ENCODE measurements at places on chromosomes 16 and 17.
A peak's percentile ranks its signal among the peaks of the same experiment; 100 is the strongest.

DNA sequence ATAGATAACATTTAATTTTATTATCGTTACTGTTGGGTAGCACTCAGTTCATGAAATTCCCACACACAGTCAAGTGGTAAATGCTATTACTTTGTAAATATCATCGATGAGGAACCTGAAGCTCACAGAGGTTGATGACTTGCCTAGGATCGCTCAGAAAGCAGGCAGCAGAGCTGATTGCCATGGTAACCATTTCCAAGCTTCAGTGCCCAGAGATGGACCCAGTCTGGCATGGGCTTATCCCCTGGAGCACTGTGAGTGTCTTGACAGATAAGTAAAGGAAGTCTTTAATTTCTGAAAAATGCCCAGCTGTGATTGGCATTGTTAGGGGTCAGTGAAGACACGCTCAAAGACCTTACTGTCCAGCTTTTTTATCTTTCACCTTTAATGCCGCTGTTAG lies 95.0 kb downstream of the PRKCB start:
- DNase-seq: no peak

GRCh38 chr17:40910441-40910841 lies 25.4 kb upstream of the KRT20 start:
- no peak for DNase-seq

DNA sequence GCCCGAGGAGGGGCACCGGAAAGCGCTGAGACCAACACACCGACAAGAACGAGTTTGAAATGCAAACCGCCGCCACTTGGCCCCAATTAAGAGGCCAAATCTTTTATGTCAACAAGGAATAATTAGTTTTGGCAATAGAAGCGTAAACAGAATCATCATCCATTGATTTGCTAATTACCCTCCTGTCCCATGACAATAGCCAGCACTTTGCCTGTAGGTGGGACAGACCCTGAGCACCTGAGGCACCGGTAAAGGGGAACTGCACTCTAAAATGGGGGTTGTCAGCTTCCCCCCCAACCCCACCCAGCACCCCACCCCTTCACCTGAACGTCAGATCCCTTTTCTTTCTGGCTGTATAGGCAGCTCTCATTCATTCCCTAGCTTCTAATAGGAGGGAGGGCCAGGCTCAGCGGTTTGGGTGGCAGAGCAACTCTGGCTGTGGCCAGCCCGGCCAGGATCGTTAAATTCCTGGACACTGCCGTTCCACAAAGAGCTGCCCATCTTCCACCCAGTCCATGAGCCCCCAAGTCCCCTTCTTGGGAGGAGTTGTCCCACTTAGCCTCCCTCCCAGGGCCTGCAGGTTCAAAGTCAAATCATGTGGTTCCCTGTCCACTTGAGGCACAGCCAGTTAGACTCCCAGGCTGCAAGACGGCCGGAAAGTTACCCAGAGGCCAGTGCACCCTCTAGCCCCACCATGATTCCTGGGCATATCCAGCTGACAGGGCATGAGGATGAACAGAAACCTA lies 45.8 kb downstream of the WNT3 start:
- DNase-seq: no peak

- no peak for DNase-seq
Measured at GRCh38 chr17:54982399-54982798, 13.8 kb downstream of the STXBP4 start.

GRCh38 chr17:33342025-33342424 lies 48.9 kb upstream of the ASIC2 start:
- DNase-seq: no peak

GRCh38 chr17:8820311-8821010 lies 21.3 kb upstream of the MFSD6L start:
- no peak for DNase-seq

DNA sequence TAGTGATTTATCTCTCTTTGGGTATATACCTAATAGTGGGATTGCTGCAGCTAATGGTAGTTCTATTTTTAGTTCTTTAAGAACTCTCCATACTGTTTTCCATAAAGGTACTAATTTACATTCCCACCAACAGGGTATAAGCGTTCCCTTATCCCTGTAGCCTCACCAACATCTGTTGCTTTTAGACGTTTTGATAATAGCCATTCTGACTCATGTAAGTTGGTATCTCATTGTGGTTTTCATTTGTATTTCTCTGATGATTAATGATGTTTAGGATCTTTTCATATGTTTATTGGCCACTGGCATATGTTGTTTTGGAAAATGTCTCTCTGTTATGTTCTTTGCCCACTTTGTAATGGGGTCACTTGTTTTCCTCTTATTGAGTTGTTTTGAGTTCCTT lies 88.5 kb upstream of the ZNF267 start:
- no peak for DNase-seq

DNA sequence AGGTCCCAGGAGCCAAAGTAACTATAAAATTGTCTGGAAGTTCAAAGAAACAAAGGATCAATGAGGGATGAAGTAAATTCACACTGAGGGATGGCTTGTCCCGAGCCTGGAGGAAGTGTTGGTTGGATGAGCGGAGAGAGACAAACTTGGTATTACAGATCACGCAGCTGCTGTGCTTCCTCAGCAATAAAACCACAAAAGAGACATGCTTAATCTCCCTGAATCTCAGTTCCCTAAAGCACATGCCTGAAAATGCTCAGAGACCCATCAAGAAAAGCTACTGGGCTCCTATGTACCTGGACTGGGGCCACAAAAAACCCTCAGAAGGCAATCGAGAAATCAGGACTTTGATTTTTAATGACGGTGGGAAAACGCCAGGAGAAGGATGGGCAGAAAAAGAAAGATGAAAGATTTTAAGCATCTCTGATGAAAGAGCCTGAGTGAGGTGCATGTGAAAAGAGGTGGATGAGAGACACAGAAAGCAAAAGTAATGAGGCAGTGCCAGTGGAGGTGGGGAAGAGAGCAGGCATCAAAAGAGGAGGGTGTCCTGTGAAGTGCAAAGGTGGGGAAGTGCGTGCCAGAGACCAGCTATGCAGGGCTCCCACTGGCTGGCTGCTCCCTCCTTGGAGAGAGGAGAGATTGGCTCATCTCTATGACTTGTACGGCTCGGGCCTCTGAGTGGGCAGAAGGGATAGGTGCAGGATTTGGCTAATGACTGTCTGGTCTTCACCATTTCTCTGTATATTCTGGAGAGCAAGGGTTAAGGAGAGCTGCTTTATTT lies 143.7 kb downstream of the ABCC12 start:
- no peak for DNase-seq

DNA sequence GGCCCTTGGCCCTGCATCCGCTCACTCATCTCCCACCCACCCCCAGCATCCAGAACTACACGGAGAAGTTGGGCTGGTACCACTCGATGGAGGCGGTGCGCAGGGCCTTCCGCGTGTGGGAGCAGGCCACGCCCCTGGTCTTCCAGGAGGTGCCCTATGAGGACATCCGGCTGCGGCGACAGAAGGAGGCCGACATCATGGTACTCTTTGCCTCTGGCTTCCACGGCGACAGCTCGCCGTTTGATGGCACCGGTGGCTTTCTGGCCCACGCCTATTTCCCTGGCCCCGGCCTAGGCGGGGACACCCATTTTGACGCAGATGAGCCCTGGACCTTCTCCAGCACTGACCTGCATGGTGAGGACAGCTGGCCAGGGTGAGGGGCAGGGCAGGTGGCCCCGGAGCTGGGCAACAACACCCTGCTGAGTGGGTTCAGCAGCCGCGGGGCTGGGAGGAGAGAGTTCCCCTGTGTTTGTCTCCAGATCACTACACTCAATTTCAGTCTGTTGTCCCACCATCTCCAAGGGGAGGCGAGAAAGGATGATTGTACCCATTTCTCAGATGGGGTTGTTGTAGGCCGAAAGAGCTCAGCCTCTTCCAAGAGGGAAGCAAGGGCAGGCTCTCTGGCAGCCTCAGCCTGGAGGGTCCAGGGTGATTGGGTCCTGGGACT lies 14.4 kb downstream of the MMP15 start:
- no peak for DNase-seq

DNA sequence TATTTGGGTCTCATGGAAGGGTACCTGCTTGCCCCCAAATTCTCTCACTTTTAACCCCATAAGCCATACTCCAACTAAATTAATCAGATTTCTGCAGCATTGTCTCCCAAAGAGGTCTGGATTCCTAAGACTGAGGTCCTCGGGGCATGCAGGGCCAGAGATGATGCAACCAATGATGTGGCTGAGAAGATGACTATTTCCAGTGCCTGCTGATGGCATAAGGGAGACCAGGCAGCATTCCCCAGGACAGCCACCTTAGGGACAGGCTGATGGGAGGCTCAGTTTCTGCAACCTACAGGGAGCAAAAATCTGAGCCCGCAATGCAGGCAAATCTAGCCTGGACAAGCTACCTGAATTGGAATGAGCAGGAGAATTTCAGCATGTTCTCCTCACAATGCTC lies 76.8 kb upstream of the ASIC2 start:
- DNase-seq: no peak

DNA sequence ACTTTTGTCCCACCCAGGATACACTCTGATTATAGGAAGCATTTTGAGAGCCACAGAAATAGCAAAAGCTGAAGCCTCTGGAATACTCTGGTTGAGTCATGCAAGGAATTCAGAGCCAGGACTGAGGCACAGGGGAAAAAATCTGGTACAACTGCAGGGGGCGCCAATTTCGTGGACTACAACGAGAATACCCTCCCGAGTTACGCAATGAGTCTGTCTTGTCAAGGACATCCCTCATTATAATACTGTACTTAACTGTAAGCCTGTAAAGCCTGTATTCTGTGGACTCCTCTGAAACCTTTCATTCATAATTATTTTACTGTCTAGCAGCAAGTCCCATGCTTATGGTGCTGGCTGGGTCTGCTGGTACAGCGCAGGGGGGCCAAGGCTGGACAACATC lies 7.8 kb downstream of the HOXB1 start:
- no peak for DNase-seq

DNA sequence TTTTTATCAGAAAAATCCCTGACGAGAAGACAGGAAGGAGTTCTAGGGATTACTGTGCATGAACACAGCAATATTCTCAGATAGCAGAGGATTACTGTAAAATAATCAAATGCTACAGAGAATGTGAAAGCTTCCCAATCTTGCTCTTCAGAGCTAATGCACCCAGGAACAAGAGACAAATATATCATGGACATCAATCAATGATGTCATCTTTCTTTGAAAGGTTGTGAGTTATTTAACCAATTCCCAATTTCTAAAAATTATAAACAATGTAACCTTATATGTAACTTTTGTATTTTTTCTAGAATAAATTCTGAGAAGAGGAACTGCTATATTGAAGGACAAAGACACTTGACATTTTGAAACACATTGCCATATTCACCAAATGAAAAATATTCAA lies 46.5 kb downstream of the BRD7 start:
- no peak for DNase-seq

GRCh38 chr17:70238646-70239045 lies 69.3 kb downstream of the KCNJ2 start:
- DNase-seq: no peak

GRCh38 chr17:62696726-62697490 lies 69.4 kb downstream of the MRC2 start:
- no peak for DNase-seq

DNA sequence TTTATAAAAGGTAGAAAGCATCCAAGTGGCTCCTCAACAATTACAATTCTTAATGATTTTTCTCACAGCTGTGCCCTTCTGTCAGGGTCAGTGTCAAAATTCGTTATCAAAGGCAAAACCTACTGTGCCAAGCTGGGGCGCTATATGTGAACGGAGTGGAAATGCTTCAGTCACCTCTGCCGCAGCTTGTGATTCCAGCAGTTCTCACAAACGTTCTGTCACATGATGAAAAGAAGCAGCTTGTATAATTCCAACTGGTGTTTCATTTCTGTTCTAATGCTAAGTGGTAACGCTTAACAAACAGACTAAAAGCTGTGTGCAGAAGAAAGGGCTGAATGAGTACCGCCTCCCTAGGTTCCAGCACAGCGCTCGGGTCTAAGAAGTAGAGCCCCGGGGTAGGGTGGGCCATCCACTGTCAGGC lies 14.2 kb downstream of the PLD6 start:
- DNase-seq: no peak

- DNase-seq: no peak
Measured at GRCh38 chr17:57143361-57143760, 58.3 kb downstream of the AKAP1 start.

- DNase-seq: no peak
Measured at GRCh38 chr16:30692396-30693064, 6.4 kb upstream of the SRCAP start.

GRCh38 chr17:17941015-17941414 lies 31.2 kb downstream of the TOM1L2 start:
- DNase-seq: no peak

- DNase-seq: no peak
Measured at GRCh38 chr16:14640538-14640937, 7.8 kb downstream of the BFAR start.

GRCh38 chr16:75044800-75045361 lies 46.1 kb downstream of the ZNRF1 start:
- no peak for DNase-seq

- no peak for DNase-seq
Measured at GRCh38 chr17:35352284-35352683, 21.1 kb downstream of the SLFN11 start.

GRCh38 chr16:11333702-11334101 lies 11.6 kb upstream of the RMI2 start:
- DNase-seq: no peak

- no peak for DNase-seq
Measured at GRCh38 chr16:23384878-23385277, 68.1 kb downstream of the COG7 start.

GRCh38 chr17:49217651-49218413 lies 7.3 kb downstream of the ABI3 start:
- DNase-seq: peak; percentile 61

DNA sequence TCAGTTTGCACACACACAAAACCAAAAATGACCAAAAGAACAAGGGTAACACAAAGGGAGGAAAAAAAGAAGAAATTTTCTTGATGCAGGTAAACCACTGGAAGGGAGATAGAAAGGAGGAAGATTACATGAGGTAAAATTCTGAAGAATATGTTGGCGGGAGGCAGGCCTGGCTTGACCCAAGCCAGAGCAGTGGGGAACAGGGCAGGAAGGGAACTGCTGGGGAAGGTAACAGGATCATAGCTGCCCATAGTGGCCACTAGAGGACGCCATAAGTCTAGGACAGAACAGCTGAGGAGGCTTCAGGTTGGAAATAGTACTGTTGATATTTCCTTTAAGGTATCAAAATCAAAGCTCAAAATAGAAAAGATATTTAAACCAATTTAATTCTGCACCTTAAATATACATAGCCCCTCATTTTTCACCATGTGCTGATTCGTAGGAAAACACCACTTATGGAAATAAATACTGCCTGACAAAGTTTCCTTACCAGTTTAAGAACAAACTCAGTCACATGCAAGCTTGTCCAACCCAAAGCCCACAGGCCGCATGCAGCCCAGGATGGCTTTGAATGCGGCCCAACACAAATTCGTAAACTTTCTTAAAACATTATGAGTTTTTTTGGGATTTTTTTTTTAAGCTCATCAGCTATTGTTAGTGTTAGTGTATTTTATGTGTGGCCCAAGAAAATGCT lies 15.5 kb downstream of the VPS35 start:
- no peak for DNase-seq

DNA sequence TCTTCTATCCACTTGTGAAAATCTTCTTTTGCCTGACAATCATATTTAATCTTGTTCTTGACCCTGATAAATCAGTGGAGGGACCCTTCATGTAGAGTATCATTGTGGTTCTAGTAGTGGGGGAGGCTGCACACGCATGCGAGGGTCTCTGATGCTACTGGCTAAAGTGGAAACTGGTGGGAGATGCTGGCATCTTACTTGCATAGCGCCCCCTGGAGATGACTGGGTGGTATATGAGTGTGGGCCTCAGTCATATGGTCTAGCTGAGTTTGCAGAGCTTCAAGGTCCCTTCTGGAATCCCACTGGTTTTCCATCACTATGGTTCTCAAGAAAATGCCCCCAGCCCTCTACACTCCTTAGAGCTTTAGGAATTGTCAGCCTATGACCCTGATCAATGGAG lies 236.4 kb upstream of the AXIN2 start:
- DNase-seq: no peak

- DNase-seq: no peak
Measured at GRCh38 chr17:61144617-61145564, 254.8 kb upstream of the TBX2 start.

Data from stimulated activated CD8-positive, alpha-beta memory T cell treated with anti-CD3 and anti-CD28 coated beads, Interleukin-12 subunit alpha, Interleukin-12 subunit beta, amount 100 ng/mL, for 4 hours (primary cell).